ENCODE measurements at places on chromosomes 1 and 21. TPM values are rescaled to one million over a fixed set of nuclear protein-coding genes. Genes with fewer than 3 reads are reported as not detected.

DAB1 gene
- not detected for total RNA-seq

CC2D1B gene
- total RNA-seq, result 17.2 TPM

ARHGEF11 gene
- 15.2 TPM for total RNA-seq

DNASE2B gene
- not detected for total RNA-seq

FCRL4 gene
- total RNA-seq, result not detected

INSRR gene
- not detected for total RNA-seq

GNAT2 gene
- total RNA-seq, result not detected

FCRLA gene
- not detected for total RNA-seq

SPRR3 gene
- not detected for total RNA-seq

ORC1 gene
- total RNA-seq, result 4.9 TPM

IL20 gene
- total RNA-seq, result not detected

PROK1 gene
- total RNA-seq, result not detected

OR2T11 gene
- not detected for total RNA-seq

LCE3E gene
- total RNA-seq, result not detected

RAD54L gene
- total RNA-seq, result 8.4 TPM

CLIC6 gene
- not detected for total RNA-seq

CFAP74 gene
- not detected for total RNA-seq

SH2D5 gene
- total RNA-seq, result 0.46 TPM

CYB5RL gene
- total RNA-seq, result 4.6 TPM

FNDC10 gene
- total RNA-seq, result 0.15 TPM

LDLRAP1 gene
- 10.4 TPM for total RNA-seq

FOXD2 gene
- total RNA-seq, result not detected

ANGPTL3 gene
- not detected for total RNA-seq

SLAMF6 gene
- not detected for total RNA-seq

IKBKE gene
- 19.0 TPM for total RNA-seq

TIAM1 gene
- total RNA-seq, result 0.15 TPM

S100A1 gene
- total RNA-seq, result not detected

LACTBL1 gene
- total RNA-seq, result not detected

OXCT2 gene
- 1.8 TPM for total RNA-seq

OR2L3 gene
- total RNA-seq, result not detected

TDRD10 gene
- 3.2 TPM for total RNA-seq

IL10 gene
- not detected for total RNA-seq

MROH7 gene
- total RNA-seq, result under 0.01 TPM

C1orf94 gene
- not detected for total RNA-seq

RIPPLY3 gene
- not detected for total RNA-seq

CELA2A gene
- not detected for total RNA-seq

EVA1B gene
- total RNA-seq, result 275 TPM

Data from epithelial cell of umbilical artery (primary cell).